CD4-positive, alpha-beta T cell treated with Interleukin-6 at 100 ng/mL for 8 hours (primary cell): ENCODE measurements at places on chromosomes 3 and 15.

DNA sequence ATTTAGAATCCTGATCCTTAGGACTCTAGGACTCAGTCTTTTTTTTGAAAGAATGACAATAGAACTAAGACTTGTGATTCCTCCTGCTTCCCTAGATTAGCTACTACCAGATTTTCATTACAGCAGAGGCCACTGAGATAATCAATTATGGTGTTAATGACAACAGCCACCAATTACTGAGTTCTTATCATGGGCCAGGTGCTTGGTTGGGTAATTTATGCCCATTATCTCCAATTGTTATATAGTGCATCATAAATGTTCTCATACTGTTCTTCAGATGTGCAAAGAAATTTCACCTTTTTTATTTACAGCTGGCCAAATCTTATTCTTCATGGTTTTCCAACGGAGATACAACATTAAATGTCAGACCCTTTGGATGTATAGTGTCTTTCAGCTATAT is 162.9 kb upstream of the CMC1 start:
- no peak for DNase-seq

- DNase-seq: no peak
These were observed 201.4 kb downstream of the PLOD2 start for GRCh38 chr3:145959457-145960088.

DNA sequence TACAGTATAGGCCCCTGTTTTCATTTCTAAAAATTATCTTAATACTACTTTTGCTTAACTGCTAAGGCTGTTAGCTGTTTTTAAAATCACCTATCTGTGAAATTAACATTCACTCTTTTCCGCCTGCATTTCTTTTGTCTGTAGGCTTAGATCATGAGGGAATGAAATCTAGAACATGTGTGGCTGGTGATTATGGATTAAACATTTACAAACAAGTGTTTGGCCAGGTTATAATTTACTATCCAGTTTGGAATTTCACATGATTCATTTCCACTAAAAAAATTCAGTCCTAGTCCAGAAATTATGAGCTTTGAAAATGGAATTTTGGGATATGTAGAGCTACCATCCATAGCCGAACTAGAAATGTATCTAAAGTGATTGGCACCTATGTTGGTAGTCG is 39.1 kb downstream of the GOLM2 start:
- DNase-seq: no peak

DNA sequence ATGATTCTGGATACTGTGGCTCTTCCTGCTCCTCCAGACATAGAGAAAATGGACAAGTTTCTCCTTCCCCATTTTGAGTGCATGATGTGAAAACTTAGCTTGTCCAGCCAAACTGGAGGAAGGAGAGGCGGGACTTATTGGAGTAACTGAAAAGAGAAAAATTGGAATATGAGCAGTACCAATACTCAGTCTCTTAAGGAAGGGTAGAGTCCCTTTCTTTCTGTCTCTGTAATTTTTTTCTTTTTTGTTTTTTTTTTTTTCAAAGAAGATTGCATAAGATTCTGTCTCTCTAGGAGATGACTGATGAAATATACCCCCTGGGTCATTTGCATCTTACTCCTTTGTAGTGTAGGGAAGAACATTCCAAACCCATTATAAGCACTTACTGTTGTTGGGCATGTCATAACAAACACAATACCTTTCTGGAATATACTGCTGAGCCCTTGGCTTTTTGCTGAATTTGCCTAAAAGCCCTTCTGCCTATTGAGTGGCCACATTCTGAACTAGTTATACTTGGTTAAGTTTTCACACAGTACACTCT is 498.1 kb upstream of the TPRG1 start:
- DNase-seq: no peak

DNA sequence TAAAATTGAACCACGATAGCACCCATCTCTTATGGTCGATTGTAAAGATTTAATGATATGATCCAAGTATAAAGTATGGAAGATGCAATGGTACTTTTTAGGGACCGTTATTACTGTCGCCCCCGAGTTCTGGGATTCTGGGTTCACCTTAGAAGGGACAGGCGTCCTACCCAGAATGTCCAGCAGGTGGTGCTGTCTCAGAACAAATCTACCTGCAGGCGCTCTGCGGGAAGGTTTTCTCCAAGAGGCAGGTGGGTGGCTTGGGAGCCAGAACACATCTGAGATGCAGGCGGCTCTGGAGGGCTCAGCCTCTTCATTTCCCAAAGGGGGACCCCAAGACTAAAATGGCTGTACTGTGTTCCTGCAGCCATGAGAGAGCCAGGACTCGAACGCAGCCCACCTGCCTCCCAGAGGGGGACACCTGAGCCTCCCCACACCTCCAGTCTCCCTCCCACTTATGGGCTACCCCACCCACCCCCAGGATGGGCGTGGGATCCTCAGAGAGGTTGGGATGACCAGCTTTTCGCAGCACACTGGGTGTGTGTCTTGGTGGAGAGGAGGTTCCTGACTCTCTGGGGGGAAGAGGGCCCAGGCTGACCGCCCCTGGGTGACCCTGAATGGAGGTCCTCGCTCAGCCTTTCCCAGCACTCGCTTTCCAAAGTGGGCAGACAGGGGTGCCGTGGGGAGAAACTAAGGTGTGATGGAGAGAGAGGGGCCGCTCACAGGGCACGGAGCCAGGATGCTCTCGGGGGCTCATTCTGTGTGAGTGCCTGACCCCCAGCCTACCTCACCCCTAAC is 28.1 kb upstream of the CORO2B start:
- peak; percentile 60 for DNase-seq

- DNase-seq: no peak
These were observed 405.9 kb downstream of the ROBO1 start for GRCh38 chr3:79361748-79362378.

- DNase-seq: no peak
These were observed 424.1 kb upstream of the RBMS3 start for GRCh38 chr3:28856796-28857195.

DNA sequence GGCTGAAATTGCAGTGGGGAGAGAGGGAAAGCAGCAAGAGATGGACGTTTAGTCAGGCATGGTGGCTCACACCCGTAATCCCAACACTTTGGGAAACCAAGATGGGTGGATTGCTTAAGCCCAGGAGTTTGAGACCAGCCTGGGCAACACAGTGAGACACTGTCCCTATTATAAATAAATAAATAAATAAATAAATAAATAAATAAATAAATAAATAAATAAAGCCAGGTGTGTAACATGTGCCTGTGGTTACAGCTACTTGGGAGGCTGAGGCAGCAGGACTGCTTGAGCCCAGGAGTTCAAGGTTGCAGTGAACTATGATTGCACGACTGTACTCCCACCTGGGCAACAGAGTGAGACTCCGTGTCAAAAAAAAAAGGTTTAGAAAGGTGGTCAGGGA is 54.0 kb upstream of the ARPP19 start:
- DNase-seq: no peak

GRCh38 chr15:38002883-38003477 is 68.5 kb downstream of the TMCO5A start:
- no peak for DNase-seq

DNA sequence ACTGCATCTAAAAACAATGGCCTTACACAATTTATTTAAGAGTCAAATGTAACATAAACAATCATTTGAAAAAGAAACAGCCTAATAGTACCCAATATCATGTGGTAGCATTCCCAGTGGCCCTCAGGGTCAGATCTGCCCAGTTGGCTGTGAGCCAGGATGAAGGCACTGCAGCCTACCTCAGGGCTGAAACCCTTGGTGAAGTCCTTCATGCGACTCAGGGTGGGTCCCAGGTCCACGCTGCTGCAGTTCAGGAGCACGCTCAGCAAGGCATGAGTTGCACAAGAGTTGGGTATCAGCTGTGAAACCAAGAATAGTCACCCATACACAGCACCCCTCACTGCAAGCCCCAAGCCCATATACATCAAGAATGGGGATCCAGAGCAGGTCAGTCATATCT is 37.1 kb downstream of the SEMA3G start:
- DNase-seq: no peak

- DNase-seq: no peak
These were observed 34.4 kb upstream of the TLE3 start for GRCh38 chr15:70132139-70132538.

- no peak for DNase-seq
These were observed 21.7 kb downstream of the LRRK1 start for GRCh38 chr15:100940767-100941379.

GRCh38 chr3:103047640-103048039 is 612.8 kb downstream of the ZPLD1 start:
- DNase-seq: no peak

DNA sequence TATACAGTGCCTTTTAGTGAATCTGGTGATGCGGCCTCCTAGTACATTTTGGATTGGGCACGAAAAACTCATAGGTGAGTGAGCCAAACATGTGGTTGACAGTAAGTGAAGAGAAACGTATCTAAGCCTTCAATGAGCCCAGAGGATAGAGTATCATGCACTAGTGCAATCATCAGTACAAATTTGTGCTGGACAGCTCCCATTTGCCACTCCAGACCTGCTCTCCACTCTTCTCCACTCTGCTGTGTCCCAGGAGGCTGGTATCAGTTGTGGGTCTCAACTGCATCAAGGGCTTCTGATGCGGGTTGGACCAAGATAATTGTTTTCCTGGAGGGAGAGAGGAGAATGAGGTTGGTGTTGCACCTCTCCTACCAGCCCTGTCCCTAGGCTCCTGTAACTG is 9.1 kb upstream of the RASGRF1 start:
- no peak for DNase-seq

- DNase-seq: no peak
These were observed 80.9 kb upstream of the RPL32 start for GRCh38 chr3:12922306-12922705.

DNA sequence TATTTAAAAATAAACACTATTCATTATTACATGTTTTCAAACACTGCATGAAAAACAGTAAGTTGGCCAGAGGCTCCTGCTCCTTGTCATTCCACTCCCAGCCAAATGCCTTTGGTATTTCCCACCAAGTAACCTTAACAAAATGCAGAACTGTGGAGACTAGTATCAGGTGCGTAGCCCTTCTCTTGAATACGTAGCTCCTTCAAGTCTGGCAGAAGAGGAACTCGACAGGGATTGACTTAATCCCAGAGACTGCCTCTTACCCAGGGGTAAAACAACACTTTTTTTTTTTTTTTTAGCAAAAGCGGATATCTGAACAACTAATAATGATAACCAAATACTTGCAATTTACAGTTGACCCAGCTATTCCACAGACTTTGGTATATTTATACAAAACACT is 738 bp downstream of the COMMD2 start:
- DNase-seq: no peak

GRCh38 chr15:51331141-51331540 is 7.3 kb downstream of the CYP19A1 start:
- no peak for DNase-seq

DNA sequence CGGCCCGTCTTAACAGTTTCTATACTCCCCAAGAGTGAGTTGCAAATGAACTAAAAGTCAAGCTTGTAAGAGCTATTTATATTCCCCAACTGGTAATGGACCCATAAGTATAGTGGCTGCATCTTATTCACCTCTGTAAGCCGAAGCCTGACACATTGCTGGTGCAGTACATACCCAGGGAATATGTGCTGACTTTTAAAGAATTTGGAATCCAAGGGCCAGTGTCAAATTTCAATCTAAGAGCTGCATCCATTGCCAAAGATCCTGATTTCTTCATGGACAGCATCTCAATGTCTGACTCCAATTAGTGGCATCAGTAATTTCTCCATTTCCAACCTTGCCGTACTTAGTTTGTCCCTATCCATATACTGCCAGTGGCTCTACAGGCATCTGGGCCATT is 42.0 kb downstream of the FRMD4B start:
- no peak for DNase-seq

DNA sequence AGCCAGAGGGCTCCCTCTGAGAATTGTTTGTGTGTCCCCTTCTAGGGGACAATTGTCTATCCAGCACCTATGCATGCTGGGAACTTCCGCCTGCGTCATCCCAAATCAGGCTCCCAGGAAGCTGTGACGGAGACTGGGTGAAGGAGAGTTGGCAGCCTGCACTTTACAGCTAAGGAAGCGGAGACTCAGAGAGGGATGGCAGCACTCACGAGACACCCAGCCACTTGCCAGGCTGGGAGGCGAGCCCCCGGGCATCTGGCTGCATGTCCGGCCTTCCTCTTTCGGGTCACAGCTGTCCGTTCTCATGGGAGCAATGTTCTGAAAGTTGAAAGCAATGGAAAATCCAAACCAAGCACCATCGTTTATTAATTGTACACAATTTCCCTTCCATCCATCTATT is 45.5 kb upstream of the SLC6A11 start:
- DNase-seq: no peak

- DNase-seq: no peak
These were observed 119.9 kb upstream of the RAP2B start for GRCh38 chr3:153042088-153042487.

DNA sequence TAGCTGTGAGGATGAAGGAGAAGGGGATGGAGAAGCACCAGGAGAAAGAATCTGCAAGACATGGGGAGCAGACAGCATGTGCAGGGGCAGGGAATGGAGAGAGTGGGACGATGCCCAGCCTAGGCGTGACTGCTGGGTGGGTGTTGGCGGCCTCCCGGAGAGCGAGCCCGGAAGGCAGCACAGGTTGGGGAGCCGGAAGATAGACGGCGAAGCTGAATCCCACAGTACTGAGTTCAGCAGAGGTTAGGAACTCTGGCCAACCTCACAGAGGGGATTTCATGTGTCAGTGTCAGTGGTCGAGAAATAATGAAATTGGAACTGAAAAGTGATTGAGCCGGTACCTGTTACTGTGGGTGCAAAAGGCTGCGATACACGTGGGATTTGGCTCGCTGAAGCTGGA is 55.2 kb downstream of the PXYLP1 start:
- DNase-seq: no peak

DNA sequence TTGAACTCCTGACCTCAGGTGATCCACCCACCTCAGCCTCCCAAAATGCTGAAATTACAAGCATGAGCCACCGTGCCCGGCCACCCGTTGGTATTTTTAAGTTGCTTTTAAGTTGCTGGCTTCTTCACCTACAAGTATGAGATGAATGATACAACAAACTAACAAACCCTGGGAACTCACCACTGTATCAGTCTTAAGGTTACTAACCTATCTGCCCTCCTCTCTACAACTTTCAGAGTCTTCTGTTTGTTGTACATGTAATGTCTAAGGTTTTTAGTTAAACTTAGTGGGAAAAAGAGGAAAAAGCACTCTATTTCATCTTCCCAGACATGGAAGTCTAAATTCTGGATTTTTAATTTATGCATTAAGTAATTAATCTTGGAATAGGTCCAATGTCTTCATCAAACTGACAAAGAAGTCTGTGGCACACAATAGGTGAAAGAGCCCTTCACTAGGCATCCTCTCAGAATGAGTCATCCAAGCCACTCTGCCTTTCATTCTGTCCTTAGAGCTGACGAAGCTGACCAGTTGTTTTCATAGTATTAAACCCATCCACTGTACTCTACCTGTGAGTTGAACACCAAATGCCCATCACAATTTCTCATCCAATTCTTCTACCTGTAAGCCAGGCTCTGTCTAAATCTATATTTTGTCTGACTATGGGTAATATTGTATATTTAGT is 936.1 kb downstream of the TUSC7 start:
- no peak for DNase-seq

GRCh38 chr3:14410503-14411165 is 8.2 kb downstream of the SLC6A6 start:
- no peak for DNase-seq
